ENCODE measurements at places on chromosomes 12 and 14. TPM values are rescaled to one million over a fixed set of nuclear protein-coding genes. Genes with fewer than 3 reads are reported as not detected.

ADAM21 gene
- 0.14 TPM for total RNA-seq

DBX2 gene
- 0.27 TPM for total RNA-seq

NTF3 gene
- total RNA-seq = 24.4 TPM

TAS2R50 gene
- total RNA-seq = 7.1 TPM

SERPINA9 gene
- 2.3 TPM for total RNA-seq

ZNF384 gene
- total RNA-seq = 45.3 TPM

ALDH2 gene
- 135 TPM for total RNA-seq

AMIGO2 gene
- total RNA-seq = 10.9 TPM

TCL1A gene
- not detected for total RNA-seq

AKAP6 gene
- total RNA-seq = 104 TPM

TXNRD1 gene
- 269 TPM for total RNA-seq

ANO2 gene
- total RNA-seq = 6.7 TPM

CD9 gene
- total RNA-seq = 300 TPM

- no peak for DNase-seq
Observed at GRCh38 chr12:19763488-19763887, 324.2 kb downstream of the AEBP2 start.

GRCh38 chr12:64781280-64782190 lies 22.3 kb upstream of the GNS start:
- no peak for DNase-seq

- no peak for DNase-seq
Observed at GRCh38 chr12:57622293-57623245, 10.4 kb downstream of the B4GALNT1 start.

DNA sequence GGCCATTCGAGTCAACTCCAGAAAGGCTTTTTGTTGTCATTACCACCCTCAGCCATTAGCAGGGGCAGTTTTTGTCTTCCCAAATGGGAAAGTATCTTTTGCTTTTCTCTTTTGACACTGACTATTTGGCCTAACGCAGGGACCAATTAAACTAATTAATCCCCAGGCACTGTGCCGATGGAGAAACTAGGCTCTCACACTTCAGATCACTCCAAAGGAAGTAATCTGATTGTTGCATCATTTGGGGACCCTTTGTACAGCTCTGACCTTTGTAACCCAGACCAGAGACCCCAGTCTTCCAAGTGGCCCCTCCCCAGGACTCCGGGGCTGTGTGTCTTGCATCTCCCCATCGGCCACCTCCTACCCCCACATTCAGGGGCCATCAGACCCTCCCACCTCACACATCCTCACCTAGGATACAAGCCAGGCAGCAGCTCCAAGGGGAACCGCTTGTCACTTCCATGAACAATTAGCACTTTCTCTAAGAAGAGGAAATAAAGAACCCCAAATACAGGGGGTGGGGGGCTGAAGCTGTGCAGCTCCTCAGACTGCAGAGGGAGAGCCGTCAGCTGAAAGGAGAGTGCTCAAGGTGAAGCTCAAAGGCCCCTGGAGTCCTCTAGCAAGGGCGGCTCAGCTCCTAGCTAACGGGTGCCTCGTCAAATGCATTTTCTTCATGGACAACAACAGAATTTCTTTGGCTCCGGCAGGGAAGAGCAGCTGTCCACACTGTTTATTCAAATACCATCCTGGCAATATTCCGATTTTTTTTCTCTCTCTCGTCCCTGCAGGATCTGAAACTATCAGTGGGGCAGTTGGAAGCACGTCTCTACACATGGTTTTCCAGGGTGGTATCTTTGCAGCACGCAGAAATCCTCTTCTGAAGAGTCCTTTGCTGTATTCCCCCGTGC lies 64.3 kb upstream of the DIO3 start:
- no peak for DNase-seq

- DNase-seq = no peak
Observed at GRCh38 chr12:62760779-62761178, 174.2 kb downstream of the PPM1H start.

DNA sequence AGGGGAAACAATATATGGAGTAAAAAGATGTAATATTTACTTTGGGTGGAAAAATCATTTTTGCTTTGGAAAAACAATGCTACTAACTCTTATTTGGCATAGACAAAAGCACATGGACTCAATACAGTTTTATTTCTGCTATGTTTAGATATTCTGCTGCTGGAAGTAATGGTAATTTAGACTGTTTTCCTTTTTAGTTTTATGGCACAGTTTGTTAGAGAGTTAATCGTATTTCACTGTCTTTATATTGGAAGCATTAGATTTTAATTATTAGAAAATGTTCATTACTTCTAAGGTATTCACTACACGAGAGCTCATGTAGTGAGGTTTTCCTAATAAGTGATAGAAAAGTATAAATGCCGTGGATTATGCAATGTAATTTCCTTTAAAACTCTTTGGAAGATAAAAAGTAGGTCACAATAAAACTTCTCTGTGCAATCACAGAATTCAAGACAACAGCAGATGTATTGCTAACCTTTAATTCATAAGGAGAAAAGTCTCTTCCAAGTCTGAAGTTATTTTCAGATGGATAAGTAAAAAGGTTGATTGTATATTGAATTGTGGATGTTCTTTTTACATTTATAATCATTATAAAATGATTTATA lies 851.8 kb downstream of the TMTC2 start:
- DNase-seq = no peak

DNA sequence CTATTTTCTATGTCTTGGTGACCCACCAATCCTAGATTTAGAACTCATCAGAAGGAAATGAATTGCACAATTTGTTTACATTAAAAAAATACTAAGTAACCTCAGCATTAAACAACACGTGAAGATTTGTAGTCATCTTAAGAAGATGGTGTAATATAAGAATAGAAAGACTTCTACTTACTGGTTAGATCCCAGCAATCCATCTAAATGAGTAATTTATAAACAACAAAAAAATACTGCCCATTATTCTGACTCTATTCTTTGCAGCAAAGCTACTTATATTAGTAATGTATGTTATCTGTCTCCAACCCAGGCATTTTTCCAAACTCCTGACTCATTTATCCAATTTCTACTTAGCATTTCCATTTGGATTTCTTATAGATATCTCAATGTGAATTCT lies 67.8 kb downstream of the CD163L1 start:
- no peak for DNase-seq

GRCh38 chr14:65555358-65555757 lies 142.8 kb downstream of the FUT8 start:
- DNase-seq = no peak

- no peak for DNase-seq
Observed at GRCh38 chr12:62763861-62764645, 170.9 kb downstream of the PPM1H start.

DNA sequence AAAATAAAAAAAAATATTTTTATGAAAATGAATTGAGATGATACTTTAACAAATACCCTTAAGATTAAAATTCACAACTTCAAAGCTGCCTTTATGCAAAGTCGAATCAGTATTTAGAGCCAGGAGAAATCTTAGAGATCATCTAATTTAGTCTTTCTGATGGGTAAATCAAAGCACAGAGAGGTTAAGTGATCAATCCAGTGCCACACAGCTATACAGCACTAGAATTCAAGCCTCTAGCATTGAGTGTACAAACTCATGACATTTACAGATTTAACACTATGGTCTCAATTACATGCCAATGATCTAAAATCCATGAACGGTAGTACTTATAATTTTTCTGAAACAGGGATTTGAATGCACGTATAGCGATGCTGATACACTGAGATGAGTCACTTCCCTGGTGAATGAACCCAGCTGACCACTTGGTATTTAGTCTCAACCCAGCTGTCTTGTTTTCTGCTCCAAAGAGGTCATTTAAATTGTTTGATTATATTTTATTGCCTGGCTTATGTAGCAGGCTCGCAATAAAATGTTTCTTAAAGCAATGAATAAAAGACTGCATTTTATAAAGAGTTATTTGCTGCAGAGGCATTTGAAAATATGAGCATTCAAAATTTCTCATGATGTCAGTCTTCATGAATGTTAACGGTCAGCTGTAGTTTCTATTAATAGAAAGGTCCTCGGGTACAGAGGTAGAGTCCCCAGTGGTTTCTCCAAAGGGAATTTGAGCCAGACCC lies 152.4 kb upstream of the PRICKLE1 start:
- no peak for DNase-seq

GRCh38 chr12:55721601-55722213 lies 1.5 kb downstream of the RDH5 start:
- DNase-seq = no peak

- DNase-seq = no peak
Observed at GRCh38 chr14:76462330-76462729, 86.4 kb downstream of the ESRRB start.

- no peak for DNase-seq
Observed at GRCh38 chr14:88473791-88474190, 81.0 kb downstream of the PTPN21 start.

DNA sequence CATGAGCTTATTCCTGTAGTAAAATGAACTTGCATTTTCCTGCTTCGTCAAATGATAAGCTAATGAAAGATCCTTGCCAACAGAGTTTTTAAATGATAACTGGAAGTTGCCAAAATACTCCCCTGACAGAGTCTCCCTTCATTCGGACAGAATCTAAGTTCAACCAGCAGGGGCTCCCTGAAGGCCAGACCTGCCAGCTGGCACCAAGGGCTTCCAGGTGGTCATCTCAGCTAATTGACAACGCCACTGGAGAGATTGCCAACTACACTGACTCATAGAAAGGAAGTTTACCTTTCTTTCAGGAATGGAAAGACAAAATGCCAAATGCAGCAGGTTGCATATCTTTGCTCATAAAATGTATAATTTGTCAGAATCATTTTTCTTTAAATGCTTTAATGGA lies 462.8 kb downstream of the GXYLT1 start:
- DNase-seq = no peak

GRCh38 chr14:28365510-28365909 lies 401.1 kb upstream of the FOXG1 start:
- no peak for DNase-seq

- no peak for DNase-seq
Observed at GRCh38 chr12:75825686-75826085, 205.9 kb downstream of the PHLDA1 start.

DNA sequence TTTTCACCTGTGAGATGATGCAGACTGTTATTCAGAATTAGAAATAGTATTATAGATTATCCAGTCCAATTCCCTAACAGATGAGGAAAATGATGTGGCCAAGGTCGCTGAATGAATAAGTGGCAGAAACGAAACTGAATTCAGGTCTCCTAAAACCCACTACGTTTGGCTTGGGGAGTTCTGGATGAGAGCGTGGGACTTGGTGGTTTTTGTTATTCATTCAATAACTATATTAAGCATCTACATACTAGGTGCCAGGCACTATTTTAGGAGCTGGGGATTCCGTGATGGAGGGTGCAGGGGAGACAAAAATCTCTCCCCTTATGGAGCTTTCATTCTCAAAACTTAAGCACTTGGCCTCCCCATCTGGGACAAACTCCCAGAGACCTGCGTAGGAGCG lies 813 bp upstream of the CCDC184 start:
- no peak for DNase-seq

GRCh38 chr12:33006106-33006505 lies 109.5 kb upstream of the PKP2 start:
- no peak for DNase-seq

GRCh38 chr14:87271331-87271730 lies 721.7 kb downstream of the GALC start:
- no peak for DNase-seq

DNA sequence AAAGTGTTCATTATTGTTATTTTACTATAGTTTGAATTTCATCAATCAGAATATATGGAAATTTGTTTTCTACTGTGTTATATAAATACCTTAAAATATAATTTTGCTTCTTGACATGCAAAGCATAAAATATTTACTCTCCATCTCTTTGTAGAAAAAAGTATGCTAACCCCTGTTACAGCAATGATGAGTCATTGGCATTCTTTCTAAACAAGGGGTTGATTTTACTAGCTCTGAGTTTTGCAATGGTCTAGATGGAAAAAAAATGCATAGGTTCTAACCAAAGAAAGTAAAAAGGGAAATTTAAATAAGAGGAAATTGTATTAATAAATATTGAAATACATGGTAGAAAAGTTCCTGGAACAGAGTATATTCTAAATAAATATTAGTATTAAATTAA lies 990.2 kb upstream of the ATXN7L3B start:
- DNase-seq = no peak

DNA sequence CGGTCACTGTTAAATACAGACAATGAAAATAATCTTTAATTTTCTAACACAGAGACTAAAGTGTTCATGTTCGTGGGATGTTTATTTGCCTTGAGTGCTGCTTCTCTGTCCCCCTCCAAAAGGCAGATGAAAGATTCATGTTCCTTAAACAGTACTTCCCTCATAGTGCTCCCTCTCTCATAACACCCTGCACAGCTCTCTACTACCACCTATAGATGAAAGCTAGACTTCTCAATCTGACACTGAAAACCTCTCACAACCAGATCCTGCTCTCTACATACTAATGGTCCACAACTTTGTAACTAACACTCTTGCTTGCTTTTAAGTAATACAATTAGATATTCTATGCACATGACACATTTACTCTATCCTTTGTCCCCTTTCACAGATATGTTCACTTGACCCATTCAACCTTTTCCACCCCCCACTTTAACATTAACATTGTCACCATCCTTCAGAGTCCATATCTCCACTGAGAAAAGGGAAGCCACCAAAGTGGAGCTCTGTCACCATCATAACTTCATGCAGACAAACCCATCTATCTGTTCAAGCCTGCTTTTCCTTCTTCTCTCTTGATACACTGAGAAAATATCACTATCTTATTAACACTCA lies 266.4 kb upstream of the USP15 start:
- DNase-seq = no peak

GRCh38 chr14:75702616-75703261 lies 41.7 kb downstream of the TTLL5 start:
- no peak for DNase-seq

Measured in thoracic aorta (tissue), 2 donors.